ENCODE measurements at places on chromosomes 5 and 9.

GRCh38 chr5:129461711-129462332 is 1.7 kb downstream of the ADAMTS19 start:
- no peak for DNase-seq

GRCh38 chr5:134103998-134104654 is 10.4 kb upstream of the TCF7 start:
- DNase-seq: no peak

DNA sequence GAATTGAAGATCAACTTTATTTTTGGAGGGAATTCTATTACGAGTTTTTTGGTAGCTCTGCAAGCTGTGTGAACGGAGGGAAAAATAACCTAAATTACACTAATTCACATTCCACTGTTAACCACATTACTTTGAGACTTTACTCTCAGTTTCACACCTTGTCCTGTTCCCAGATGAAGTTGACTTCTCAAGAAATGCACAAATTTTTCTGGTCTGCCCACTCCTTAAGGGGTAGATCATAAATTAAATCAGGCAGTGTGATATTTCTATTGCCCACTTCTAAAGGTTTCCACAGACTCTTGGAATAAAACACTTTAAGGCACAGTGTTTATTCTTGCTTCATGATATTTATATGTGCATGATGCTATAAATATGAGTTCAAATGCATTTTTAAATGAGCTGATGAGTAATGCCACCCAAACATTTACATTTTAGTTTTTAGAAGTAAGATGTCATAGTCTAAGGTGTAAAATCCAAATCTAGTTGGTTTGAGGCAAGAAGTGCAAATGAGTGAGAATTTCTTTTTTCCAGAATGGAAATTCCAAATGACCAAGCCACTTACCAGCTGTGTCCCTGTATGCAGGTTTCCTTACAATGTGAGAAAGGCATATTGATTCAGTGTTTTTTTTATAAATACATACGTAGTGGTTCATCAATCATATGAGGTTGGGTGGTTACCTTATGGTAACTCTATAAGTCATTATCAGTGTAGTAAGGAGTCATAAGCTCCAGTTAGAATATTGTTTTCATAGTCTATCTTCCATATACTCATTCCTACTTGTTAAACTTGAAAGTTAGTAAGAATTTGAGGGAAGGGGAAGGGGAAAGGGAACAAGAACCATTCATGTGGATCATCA is 437.7 kb upstream of the MEF2C start:
- no peak for DNase-seq

DNA sequence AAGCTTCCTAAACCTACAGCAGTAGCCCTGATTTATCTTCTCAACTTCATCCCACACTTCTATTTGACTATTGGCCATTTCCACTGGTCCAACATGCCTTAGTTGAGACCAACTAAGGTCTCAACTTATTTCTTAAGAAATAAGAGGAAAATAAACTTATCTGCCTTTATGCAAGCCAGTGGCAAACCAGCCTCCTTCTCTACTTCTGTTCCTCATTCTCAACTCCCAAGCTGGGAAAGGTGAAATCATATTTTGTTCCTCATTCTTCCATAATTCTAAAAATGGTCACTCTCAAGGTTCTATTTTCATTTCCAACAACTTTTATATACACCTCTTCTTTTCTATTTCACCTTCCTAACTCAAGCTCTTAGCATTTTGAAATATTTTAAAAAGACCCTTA is 149.6 kb upstream of the C9orf72 start:
- no peak for DNase-seq

DNA sequence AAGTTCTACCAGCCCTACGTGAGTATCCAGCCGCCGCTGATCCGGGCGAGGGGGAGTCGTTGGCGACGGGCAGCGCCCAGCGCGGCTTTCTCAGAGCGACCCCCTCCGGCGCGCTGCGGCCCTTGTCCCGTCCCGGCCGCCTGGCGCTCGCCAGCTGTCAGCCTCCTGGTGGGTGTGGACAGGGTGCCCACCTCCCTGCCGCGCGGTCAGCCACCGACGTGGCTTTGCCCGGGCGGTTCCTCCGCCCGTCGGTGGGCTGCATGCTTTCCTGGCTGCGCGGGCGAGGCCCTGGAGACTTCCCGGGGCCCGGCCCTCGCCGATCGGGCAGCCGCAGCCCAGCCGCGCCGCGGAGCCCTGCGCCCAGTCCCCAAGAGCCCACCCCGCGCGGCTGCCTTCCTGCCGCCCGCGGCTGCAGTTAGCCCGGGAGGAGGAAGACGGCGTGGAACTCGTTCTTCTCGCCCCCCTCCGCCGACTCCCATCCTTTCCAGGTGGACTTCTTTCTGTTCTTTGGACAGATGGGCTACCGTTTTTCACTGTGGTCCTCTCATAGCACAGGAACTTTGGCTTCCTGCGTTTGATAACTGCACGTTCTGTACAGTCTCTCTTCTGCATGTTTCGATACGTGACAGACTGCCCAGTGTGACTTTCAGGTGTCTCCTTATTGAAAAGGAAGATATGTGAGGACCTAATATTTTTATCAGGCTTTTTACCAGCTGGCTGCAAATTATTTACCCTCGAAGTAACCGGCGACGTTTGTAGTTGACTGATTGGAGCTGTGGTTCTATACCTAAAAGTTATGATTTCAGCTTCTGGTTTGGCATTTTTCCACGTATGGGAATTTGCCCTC is 577 bp downstream of the AP3S1 start:
- DNase-seq: no peak

DNA sequence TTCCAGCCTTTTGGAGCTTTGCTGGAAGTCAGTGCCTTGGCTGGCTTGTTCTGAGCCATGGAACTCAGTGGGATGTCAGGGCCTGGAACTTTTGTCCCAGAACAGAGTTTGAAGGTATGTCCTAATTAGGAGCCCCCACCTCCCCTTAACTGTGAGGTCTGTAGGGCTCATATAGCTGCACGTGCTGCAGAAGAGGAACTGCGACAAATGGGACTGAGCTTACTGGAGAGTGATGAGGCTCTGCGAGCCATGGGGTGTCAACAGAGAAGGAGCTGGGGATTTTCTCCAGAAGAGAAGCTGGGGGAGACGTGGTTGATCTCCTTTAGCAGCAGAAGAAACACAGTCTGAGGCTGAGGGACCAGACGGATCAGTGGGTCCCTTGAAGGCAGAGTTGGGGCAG is 10.9 kb downstream of the TMEM8B start:
- DNase-seq: no peak

DNA sequence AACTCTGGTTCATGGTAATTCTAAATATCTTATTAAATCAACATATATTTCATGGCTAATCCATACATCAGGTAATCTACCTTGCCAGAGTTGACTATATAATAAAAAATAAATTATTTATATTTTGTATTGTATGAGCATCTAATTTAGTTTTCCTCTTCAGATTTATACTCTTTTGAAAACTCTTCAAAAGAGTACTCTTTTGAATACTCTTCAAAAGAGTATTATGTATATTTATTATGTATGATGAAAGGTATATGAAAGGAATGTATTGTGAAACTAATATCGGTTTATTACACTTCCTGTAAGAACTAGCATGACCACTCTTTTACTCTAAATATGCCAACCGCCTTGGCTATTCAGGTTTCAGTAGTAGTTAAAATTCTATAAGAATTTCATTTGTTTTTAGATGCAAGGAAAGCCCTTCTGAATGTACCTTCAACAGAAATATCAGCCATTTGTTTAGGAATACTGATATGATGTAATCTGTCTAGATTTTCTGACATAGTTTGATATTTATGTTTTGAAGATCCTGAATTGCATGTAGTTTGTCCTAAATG is 178.7 kb downstream of the WDR70 start:
- DNase-seq: no peak

DNA sequence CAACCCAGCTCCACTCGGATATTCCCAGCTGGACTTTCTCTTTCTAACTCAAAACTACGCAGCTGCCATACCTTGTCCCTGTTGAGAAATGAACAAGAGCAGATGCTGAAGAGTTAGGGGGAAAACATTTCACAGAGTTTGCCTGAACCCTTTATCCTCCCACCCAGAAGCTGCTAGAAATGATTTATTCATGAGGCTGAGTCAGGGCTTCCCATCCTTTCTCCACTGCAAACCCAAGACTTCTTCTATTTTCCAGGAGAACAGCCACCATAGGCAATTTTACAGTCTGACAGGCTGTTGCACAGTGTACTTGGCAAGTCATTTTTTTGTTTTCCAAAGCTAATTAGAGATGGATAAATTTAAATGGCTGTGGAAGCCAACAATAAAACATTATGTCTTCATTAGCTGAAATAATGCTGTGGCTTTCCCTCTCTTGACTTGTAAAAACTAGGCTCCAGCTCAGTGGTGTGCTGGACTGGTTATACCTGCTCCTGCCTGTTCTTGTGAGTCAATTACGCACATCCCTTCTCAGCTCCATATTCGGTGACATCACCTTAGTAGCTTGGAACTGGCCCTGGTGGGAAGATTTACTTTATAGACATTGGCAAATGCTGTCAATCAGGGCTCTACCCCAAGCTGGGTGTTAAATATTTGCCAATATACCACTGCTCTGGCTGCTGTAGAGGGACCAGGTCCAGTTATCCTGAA is 71.9 kb downstream of the KIF4B start:
- DNase-seq: no peak

DNA sequence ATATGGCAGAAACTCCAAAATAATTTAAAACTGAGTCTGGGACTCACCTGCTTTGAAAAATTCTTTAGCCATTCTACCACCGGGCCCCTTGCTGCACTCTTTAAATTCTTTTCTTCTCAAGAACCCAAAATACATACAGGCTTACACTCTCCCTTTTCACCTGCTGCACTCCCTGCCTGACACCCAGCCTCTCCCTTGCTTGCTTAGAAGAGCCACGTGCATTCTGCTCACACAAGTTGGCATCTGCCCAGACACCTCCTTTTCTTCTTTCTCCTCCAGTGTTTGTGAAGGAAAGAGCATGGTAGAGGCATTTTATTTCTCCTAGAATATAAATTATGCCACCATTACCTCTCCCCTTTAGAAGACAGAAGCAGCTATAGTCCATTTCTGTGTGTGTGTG is 39.0 kb upstream of the AOPEP start:
- no peak for DNase-seq

- no peak for DNase-seq
These were observed 3.1 kb upstream of the UNC13B start for GRCh38 chr9:35158501-35159280.

DNA sequence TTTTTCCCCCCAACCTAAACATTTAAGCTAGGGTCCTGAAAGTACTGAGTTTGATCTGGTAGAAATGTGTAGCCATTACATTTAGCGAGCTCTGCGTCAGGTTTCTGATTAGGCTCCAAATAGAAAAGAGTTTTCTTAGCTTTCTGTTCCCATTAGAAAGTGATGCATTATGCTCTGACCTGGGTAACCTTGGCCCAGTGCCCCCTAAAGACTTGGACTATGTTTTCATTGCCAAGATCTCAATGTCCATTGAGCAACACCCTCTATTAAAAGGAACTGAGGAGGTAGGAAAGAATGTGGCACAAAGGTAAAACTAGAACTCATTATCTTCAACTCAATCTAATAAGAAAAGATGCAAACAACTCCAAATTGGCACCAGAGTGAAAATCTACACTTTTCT is 358.9 kb upstream of the PCSK5 start:
- no peak for DNase-seq

DNA sequence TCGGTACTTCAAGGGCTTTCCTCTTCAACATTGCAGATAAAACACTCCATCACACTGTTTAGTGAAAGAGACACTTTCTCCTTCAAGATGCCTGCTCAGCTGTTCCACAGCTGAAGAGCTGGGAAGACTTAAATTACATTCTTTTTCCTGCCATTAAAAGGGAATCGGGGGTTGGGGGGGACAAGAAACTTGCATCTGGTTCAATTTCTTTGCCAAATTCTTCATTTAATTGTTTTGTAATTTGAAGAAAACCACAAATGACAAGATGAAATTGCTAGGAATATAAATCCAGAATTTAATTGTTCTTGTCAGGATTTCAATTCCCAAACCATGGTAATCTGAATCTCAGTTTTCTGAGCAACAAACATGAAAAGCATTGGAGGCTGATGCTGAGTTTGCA is 478.3 kb downstream of the EBF1 start:
- DNase-seq: no peak

- DNase-seq: no peak
These were observed 66.9 kb downstream of the GRIN3A start for GRCh38 chr9:101671567-101671966.

GRCh38 chr5:168174376-168174775 is 117.1 kb upstream of the WWC1 start:
- DNase-seq: no peak

GRCh38 chr5:10377081-10377480 is 23.6 kb downstream of the MARCHF6 start:
- DNase-seq: no peak

- DNase-seq: no peak
These were observed 1.5 kb upstream of the IL7R start for GRCh38 chr5:35855187-35855586.

DNA sequence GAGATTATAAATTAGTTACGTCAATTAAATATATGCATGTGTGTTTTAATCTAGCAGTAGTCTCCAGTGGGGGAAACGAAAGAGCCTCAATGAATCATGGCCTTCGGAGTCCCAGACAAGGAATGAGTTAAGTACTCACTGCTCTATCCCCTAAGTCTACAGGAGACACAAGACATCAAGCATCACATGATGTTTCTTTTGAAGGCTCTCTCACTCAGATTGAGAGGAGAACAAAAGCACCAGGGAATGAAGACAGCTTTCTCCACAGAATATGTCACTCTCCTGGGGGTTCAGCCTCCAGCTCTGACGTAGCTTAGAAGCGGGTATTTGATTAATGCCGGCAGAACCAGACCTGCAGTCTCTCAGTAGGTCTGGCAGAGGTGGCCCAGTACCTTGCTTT is 381.4 kb downstream of the ACTL7B start:
- no peak for DNase-seq

GRCh38 chr9:107422189-107423185 is 67.1 kb downstream of the KLF4 start:
- no peak for DNase-seq

DNA sequence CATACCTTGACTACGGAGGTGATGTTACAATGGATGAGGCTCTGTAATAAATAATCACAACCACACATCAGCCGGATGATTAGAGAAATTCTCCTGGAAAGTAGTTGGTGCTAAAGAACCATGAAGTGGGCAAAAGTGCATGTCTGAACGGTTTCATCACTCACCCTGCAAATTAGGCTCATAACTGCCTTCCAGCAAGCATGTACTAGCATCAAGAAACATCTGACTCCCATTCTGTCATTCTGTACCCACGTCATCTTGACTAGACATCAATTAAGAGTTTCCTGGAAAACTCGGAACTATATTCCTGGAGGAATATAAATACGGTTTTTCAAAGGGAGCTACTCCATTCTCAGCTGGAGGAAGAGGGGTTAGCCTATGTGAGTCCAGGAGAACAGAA is 52.2 kb downstream of the HSD17B3 start:
- no peak for DNase-seq

Measured in activated CD8-positive, alpha-beta memory T cell treated with anti-CD3 and anti-CD28 coated beads for 48 hours (primary cell).